ENCODE measurements at places on chromosomes 4 and X.

- DNase-seq, result no peak
Observed at GRCh38 chrX:44344194-44344593, 722 bp upstream of the EFHC2 start.

DNA sequence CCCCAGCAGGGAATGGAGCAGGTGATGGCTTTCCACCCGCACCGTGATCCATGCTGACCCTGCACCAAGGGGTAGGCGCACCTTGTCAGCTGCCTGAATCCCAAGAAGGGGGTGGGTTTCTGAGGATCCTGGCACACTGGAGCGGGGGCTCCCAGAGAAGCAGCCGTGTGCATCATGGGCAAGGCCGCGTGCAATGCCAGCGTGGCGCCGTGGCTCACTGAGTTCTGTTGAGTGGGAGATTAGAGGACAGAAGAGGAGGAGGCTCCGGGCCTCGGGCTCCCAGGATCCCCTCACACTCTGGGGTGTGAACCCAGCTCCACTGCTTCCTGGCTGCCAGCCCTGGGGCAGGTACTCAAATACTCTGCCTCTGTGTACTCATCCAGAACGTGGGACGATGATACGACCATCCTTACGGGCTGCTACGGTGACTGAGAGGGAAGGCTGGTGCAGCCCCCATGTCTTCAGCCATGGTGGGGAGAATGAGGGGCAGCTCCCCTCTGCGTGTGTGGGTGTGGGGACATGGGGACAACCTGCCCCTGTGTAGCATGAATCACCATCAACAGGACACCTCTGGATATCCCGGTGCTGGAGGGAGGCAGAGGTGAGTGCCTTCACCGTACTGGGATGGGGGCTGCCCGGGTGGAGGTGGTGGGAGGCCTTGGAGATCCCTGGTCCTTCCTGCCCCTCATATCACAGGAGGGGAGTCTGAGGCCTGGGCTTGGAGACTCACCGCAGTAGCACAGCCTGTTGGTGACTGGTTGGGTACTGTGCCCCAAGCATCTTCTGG is 52.6 kb downstream of the CPZ start:
- no peak for DNase-seq

DNA sequence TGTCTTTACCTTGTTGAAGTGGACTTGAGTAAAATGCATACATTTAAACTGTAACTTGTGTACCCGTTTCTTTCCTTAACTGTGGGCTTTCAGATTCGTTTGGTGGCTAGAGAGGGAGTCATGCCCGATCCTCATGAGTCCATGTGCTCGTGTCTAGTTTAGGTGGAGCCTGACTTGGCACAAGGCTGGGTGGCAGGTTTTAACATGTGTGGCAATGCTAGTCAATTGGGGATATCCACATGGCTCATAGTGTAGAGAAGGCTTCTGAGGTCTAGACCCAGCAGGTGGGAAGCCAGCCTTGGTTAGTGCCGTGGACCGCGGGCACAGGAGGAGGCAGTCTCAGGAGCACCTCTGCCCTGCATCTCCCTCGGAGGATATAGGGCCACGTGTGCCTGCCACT is 48.5 kb upstream of the CLCN4 start:
- no peak for DNase-seq

DNA sequence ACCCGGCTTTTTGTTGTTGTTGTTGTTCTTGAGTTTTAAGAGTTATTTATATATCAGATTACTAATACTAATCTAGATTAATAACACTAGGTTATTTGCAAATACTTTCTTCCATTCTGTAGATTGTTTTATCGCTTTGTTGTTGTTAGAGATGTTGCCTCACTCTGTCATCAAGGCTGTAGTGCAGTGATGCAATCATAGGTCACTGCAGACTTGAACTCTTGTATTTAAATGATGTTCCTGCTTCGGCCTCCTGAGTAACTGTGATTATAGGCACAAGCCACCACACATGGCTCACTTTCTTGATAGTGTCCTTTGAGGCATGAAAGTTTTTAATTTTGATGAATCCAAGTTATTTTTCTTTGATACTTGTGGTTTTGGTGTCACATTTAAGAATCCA is 129.0 kb downstream of the VSIG4 start:
- no peak for DNase-seq

GRCh38 chrX:68498044-68498507 is 775 bp upstream of the YIPF6 start:
- DNase-seq, result no peak

DNA sequence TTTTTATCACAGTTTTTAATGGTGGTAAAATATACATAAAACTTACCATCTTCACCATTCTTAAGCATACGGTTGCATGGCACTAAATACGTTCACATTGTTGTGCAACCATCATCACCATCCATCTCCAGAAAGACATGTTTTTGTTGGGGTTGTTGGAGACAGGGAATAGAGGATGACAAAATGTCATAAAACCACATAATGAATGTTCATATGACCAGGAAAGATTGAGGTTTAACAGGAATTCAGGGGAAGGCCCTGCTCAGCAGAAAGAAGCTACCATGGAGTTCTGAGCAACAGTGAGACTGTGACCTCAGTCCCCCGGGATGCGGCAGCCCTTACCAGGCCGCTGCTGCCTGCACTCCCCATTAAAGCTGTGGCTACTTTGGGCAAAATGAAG is 63.9 kb upstream of the TRIM2 start:
- DNase-seq, result no peak

GRCh38 chr4:41076481-41076880 is 137.9 kb downstream of the APBB2 start:
- DNase-seq, result no peak

- DNase-seq, result no peak
Observed at GRCh38 chrX:7390441-7390840, 242.5 kb upstream of the PUDP start.

- peak; percentile 50 for DNase-seq
Observed at GRCh38 chrX:38985375-38985774, 184.1 kb downstream of the MID1IP1 start.

DNA sequence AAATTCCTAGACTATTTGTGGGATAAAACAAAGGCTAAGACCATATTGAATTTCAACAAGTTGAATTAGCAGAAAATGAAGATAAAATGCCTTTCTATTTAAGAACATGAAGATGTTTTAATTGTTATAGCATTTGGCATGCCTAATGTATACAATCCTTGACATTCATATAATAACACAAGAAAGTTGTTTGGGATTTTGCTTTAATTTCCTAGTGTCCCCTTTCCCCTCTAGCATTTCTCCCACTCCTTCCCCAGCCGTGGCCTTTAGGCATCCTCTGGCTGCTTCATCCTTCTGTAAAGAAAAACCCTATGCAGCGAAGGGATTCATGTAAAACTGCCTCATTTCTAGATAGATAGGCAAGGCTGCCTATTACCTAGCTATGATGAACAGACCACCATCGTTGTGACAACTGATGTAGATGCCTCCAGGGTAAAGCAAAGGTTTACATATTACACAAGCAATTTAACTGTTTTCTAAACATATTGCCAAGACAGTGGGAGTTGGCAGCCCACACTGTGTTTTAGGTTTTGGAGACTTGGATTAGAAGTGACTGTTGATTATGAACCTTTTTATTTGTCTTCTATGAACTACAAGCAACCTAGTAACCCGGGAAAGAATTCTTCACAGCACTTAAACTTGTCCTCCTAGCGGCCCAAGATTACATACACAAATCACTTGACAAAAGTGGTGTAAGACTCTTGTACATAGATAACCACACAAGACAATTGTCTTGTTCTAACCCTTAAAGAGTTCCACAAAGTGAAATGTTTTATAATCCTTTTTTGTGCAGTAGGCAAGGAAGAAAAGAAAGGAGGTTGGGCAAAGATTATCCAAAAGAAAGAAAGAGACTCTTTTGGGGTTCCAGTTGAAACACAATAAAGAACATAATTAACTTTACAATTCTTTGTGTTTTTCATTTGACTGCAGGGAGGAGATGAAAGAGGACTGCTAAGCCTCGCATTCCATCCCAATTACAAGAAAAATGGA is 59.9 kb downstream of the HHIP start:
- no peak for DNase-seq

DNA sequence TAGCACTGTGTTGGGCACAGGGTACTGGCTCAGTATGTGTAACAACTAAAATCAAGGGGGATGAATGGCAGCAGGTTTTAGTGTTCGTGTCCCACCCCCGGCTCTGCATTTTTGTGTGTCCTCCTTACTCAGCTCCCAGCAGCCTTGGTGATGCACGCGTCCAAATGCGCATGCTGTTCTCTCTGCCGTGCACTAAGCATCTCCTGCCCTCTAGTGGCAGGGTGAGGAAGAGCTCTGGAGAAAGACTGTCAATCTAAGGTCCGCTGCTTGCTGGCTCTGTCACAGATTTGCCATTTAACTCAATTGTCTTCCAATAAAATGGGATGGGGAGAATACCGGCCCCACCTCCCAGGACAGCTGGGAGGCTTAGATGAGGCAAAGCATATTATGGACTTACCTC is 61.4 kb downstream of the WFS1 start:
- peak; percentile 72 for DNase-seq

GRCh38 chrX:48785186-48785539 is 1.2 kb upstream of the GATA1 start:
- DNase-seq, result no peak

GRCh38 chr4:131441004-131441688 is 1707.9 kb upstream of the PCDH10 start:
- DNase-seq, result no peak

DNA sequence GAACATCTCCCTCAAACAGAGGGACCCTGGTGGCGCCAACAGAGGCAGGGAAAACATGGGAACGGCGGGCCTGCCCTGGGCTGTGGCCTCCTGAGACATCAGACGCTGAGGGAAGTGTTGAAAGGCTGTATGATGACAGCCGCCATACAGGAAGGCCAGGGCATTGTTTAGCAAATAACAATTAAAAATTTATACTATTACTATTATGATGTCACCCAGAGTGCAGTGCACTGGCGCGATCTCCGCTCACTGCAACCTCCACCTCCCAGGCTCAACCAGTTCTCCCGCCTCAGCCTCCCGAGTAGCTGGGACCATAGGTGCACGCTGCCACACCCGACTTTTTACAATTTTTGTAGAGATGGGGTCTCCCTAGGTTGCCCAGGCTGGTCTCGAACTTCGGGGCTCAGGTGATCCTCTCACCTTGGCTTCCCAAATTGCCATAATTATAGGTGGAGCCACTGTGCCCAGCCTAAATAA is 54.6 kb downstream of the CPZ start:
- no peak for DNase-seq

DNA sequence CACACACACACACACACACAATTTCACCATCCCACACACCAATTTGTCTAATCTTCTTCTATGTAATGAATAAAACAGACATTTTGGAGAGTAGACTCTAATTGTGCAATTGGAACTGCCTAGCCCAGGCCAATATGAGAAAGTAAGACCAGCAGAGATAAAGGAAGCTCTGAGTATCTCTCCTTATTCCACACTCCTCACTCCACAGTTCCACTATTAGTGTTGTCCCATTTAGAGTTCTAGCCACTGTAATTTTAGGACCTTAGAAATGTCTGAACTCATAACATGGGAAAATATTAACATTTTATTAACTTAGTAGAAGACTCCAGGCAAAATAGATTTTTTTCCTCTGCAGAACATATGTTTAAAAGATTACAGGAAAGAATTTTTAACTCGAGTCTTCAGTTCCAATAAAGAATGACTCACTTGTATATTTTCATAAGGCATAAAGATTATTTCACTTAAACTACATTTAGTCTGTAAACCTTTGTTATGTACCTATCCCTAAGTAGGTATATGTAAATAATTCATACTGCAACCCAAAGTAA is 297.6 kb upstream of the INTU start:
- no peak for DNase-seq

- peak; percentile 66 for DNase-seq
Observed at GRCh38 chr4:112312610-112313239, 15.6 kb downstream of the ALPK1 start.

GRCh38 chr4:2742081-2742822 is 13.9 kb downstream of the TNIP2 start:
- no peak for DNase-seq

DNA sequence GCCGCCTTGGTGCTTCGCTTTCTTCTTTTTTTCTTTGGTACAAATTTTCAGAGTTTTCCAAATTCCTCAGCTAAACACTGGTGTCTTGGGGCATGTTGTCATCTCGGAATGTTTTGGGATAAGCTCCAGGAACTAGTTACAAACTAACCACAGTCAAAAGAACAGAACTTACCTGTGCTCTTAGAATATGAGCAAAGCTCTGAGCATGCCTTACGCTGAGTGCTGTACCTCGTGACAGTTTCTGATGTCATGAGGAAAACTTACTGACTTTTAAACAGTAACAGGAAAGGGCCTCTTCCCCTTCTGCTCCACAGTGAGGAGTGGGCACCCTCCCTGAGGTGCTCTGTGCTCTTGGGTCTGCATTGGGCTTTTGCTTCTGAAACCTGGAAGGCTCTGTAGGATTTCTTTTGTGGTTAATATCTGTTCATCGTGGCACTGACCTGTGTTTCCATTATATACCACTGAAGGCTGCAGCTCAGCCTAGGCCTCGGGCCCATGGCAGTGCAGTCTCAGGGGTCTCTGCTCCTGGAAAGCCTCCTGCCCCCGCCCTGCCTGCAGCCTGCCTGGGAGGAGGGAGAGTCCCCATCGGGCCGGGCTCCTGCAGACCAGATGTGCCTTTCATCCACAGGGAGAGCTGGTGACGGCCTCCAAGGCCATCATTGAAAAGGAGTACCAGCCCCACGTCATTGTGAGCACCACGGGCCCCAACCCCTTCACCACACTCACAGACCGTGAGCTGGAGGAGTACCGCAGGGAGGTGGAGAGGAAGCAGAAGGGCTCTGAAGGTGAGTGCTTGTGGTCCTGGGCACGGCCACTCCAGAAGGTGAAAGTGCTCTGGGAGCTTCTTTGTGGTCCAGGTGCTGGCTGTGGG is 48.7 kb downstream of the NOP14 start:
- peak; percentile 55 for DNase-seq

DNA sequence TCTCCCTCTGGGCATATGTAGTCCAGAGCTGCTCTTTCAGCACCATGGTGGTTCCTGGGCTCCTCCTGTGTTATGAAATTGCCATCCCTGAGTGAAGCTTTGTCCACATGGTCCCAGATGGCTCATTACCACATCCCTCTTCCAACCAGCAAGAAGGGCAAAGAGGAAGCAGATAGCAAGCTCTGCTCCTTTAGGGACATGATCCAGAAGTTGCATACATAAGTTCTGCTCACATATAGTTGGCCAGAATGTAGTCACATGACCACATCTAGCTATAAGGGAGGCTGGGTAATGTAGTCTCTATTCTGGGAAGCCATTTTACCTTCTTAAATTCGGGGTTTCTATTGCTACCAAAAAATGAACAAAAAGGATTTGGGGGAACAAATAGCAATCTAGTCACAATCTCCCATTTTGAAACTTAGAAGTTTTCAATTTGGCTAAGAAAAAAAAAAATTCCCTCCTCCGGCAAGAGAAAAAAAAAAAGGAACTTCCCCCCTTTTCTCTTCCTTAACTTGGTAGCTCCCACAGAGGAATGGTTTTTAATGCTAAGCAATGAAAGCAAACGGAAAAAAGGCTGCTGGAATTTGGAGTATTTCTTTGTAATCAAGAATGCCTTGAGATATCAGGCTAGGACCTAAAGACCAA is 88.2 kb upstream of the USP9X start:
- peak; percentile 28 for DNase-seq

- DNase-seq, result no peak
Observed at GRCh38 chr4:145484225-145484846, 2.7 kb downstream of the SMAD1 start.

- no peak for DNase-seq
Observed at GRCh38 chrX:4963432-4963831, 1250.0 kb upstream of the PRKX start.

GRCh38 chr4:52202251-52202779 is 151.2 kb downstream of the SPATA18 start:
- DNase-seq, result no peak

Measured in GM13977 (cell line).